ENCODE measurements at places on chromosomes 4 and X. TPM values are rescaled to one million over a fixed set of nuclear protein-coding genes. Genes with fewer than 3 reads are reported as not detected.

PABPC1L2B gene
- not detected for total RNA-seq

NPNT gene
- total RNA-seq = 1.1 TPM

ODAPH gene
- not detected for total RNA-seq

SPARCL1 gene
- 0.70 TPM for total RNA-seq

ERVMER34-1 gene
- total RNA-seq = not detected

GAGE2A gene
- not detected for total RNA-seq

CLIC2 gene
- total RNA-seq = 5.5 TPM

PTTG2 gene
- not detected for total RNA-seq

F8 gene
- total RNA-seq = 1.7 TPM

HERC6 gene
- total RNA-seq = 3.2 TPM

CDKL5 gene
- 0.98 TPM for total RNA-seq

SLC2A9 gene
- 4.0 TPM for total RNA-seq

MAGEB2 gene
- total RNA-seq = not detected

SMAD1 gene
- total RNA-seq = 7.4 TPM

MAGEA4 gene
- total RNA-seq = not detected

FDCSP gene
- not detected for total RNA-seq

RIPPLY1 gene
- total RNA-seq = not detected

POU3F4 gene
- total RNA-seq = not detected

AREG gene
- 0.47 TPM for total RNA-seq

COL4A6 gene
- 3.1 TPM for total RNA-seq

LEF1 gene
- total RNA-seq = not detected

POLN gene
- total RNA-seq = 2.4 TPM

ADH1B gene
- total RNA-seq = 565 TPM

TBC1D8B gene
- total RNA-seq = 12.1 TPM

GJB1 gene
- not detected for total RNA-seq

LRAT gene
- total RNA-seq = not detected

NLRP2B gene
- not detected for total RNA-seq

SHISA3 gene
- 4.7 TPM for total RNA-seq

EXOC1L gene
- total RNA-seq = not detected

PDE6B gene
- total RNA-seq = not detected

POF1B gene
- not detected for total RNA-seq

ZNF718 gene
- 3.6 TPM for total RNA-seq

SLC4A4 gene
- total RNA-seq = 1.6 TPM

RASL11B gene
- total RNA-seq = 0.35 TPM

PGAM4 gene
- not detected for total RNA-seq

INTS12 gene
- 6.1 TPM for total RNA-seq

SMIM10L2A gene
- total RNA-seq = 0.35 TPM

RPA4 gene
- 0.45 TPM for total RNA-seq

GPAT3 gene
- 1.1 TPM for total RNA-seq

CPZ gene
- 33.7 TPM for total RNA-seq

TMPRSS11A gene
- not detected for total RNA-seq

GAGE12J gene
- total RNA-seq = not detected

INTS6L gene
- total RNA-seq = 2.3 TPM

NOX1 gene
- not detected for total RNA-seq

TMEM156 gene
- total RNA-seq = not detected

TTC29 gene
- not detected for total RNA-seq

SORCS2 gene
- total RNA-seq = 0.23 TPM

GUCY1A1 gene
- total RNA-seq = 0.08 TPM

NXT2 gene
- 7.6 TPM for total RNA-seq

PI4K2B gene
- 7.8 TPM for total RNA-seq

EPHA5 gene
- 15.1 TPM for total RNA-seq

SERPINA7 gene
- total RNA-seq = not detected
